ENCODE measurements at places on chromosomes 2 and 18.

DNA sequence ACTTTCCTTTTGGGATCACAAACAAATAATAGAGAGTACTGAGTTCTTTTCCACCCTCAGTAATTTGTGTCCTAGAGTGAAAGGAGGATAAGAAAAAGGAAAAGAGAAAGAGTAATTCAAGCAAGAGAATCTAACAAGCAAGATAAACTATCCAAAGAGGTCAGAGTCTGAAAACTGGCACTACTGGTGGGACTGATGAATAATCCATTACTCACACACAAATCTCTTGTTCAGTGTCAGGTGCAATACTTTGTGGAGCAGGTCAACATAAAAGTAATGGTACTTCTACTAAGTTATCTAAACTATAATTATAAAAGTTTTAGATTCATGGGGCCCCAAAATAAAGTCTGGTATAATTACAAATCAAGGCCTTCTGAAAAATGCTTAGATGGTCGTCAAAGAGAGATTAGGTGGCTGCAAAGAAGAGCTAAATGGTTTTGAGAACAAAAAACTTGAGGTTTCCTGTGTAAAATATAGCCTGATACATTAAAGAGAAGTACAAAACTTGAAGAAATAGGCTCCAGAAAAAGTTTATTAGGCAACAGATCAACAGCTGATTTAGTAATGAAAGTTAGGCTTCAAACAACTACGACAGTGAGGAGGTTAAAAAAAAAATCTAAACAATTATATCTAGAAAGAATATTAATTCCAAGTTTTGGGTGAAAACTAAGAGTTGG lies 109.4 kb downstream of the BAZ2B start:
- no peak for DNase-seq

GRCh38 chr2:232061265-232061664 lies 99.8 kb downstream of the DIS3L2 start:
- DNase-seq, result no peak

GRCh38 chr2:217805668-217806481 lies 196.9 kb downstream of the TNS1 start:
- DNase-seq, result no peak

DNA sequence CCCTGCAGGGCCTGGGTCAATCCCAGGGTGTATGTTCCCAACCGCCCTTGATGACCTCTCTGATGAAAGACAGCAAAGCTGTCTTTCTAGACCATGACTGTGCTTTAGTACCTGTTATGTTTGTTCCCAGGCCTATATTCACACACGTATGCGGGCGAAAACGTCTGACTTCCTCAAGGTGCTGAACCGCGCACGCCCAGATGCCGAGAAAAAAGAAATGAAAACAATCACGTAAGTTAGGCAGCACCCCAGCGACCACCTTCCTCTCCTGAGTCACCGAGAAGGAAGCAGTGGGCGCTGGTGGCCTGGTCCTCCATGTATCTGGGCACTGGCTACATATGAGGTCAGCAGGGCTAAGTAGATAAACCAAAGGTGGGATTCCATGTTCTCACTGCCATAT lies 11.1 kb upstream of the GPBAR1 start:
- DNase-seq, result no peak

DNA sequence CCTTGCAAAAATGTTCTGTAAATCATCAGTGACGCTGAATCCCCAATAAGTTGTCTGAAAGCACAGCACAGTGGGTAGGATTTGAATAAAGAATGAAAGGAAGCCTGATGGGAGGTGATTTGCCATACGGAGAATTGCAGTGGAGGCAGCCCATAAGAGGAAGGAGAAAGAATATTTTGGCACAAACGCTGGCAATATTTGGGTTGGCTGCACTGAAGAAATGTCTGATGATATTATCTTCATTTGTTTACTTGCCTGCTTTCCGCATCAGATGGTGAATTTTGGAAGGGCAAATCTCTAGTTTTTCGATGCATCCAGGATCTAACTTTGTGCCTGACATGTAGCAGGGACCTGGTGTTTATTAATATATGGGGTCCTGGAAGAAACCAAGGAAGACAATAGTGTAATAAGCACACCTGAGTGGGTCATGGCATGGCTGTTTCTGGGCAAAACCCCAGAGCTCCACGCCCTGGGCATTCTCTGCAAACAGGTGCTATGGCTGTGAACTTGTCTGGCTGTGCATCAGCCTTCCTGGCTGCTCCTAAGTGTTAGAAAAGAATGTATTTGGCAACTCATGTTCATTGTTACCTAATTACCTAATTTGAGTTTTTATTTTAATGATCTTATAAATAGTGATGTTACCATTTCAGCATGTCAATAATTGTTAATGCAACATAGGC lies 5.9 kb downstream of the GALR1 start:
- no peak for DNase-seq
